A673 (cell line): ENCODE measurements at places on chromosomes 2 and 18.

DNA sequence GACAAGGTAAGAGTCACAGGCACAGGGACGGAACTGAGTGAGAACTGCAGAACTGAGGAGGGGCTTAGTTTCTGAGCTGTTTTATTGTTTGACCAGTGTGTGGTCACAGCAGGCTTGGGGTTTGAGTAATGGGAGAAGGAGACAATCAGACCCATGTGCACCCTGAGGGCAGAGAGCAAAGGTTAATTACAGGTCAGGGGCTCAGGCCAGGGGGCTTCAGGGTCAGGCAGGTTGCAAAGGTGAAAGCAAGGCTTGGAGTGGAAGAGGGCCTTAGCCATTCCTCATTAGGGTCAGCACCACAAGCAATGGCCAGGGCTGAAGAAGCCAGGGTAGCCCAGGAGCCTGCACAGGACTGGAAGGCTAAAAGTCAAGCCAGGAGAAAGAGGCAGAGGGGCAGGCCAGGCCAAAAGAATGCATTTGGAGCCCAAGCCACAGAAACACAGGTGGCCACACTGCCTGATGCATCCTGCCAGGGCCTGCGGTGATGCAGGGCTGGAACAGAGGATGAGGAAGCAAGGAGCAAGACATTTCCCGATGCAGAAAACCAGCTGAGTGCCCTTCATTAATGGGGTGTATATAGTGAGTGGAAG lies 209.8 kb upstream of the GYPC start:
- no peak for DNase-seq

GRCh38 chr2:35463805-35464596 lies 891.6 kb upstream of the CRIM1 start:
- DNase-seq = no peak

DNA sequence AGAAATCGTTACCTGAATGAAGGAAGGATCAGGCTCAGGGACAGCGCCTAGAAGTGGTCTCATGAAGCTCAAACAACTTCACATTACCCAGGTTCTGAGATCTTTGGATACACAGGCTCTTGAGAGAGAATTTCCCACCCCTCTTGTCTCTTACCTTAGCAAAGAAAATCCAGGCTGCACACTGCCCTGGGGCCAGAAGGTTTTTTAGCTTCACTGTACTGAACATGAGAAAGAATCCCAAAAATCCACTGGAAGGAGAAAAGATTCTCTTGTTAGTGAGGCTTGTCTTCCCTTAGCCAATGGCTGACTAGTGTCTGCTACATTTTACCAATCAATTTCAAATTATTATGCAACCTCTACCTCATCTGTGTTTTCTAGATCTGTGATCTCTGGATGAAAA lies 101.0 kb upstream of the RIOK3 start:
- DNase-seq = no peak

GRCh38 chr2:67108231-67108630 lies 288.9 kb upstream of the ETAA1 start:
- no peak for DNase-seq

GRCh38 chr18:76982038-76982437 lies 150.5 kb downstream of the MBP start:
- DNase-seq = no peak

- DNase-seq = no peak
These were observed 114.6 kb downstream of the ZEB2 start for GRCh38 chr2:144405321-144405720.
